ENCODE measurements at places on chromosomes 11 and 22.

- no peak for DNase-seq
Observed at GRCh38 chr11:85772695-85773094, 38.2 kb downstream of the SYTL2 start.

DNA sequence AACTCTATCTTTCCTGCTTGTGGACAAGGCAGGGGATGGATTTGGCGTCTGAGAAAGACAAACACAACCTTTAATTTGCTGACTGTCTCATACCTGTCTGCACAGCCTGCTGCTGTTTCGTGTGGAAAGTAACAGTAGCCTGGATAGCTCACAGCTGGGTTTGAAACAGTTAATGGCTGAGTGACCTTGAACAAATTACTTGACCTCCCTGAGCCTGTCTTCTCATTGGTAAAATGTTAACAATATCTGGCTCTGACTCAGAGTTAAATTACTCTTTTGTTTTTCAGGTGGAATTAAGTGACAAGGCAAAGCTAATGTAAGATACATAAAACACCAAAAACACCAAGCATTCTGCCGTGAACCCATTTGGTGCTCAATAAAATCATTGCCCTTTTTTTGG lies 41.1 kb upstream of the ADA2 start:
- no peak for DNase-seq

- no peak for DNase-seq
Observed at GRCh38 chr11:34667810-34668582, 47.1 kb downstream of the EHF start.

DNA sequence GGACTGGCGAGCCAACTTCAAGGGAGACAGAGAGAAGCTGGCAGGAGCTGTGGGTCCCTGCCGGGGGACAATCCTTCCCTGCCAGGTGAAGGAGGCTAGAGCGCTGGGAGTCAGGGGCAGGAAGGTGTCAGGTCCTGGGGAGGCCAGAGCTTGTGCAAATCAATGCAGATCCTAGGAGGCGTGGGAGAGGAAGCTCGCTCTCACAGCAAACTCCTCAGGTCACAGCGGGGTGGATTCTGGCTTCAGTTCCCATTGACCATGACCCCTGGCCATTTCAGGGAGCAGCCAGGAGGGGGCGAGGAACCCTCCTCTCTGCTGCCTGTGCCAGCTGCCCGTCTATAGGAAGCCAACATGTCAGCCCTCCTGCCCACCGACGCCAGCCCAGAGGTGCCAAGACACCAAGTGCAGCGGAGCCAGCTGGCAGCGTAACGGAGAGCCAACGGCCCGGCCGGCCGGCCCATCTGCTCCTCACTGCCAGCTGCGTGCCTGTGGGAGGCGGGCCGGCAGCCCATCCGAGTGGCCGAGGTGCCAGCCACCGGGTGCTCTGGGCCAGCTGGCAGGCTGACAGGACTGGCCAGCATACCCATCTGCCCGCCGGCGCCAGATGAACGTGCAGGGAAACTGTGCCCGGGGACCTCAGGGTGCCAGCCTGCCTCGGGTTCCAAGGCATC lies 374.8 kb downstream of the MIAT start:
- DNase-seq, result no peak

DNA sequence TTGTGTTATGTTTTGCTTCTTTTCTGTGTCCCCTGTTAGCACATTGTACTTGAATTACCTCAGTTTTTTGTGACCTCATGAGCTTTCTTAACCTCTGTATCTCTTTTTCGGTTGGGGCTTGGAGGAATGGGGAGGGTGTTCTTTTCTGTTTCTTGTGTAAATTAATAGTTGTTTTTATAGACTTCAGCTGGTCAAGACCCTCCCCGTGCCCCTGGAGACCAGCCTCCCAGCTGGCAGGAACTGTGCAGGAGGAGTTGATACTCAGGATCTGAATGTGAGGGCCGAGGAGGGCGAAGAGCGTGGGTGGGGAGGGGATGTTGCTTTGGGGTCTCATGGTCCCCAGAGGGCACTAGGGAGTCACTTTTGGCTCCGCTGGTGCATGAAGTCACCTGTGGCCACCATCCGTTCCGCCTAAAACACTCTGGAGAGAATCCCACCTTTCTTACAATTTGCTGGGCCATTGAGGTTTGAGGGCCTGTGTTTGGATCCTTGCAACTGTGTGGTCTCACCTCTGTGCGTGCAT lies 44.3 kb upstream of the NNMT start:
- DNase-seq, result no peak

DNA sequence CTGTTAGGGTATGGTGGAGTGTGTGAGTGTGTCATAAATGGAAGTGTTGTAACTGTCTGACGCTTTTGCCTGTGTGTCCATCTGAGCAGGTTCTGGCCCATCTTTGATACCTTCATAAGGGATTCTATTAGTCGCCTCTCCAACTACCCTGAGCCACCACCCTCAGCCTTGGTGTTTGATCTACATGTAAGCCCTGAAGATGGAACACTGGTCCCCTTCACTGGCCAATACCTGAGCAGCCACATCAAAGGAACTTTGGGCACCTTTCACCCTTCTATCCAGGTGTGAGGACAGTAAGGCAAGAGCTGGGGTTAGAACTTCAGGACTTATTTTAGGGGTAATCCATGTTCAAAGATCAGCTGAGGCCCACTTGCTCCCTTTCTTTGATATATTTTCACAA lies 51.0 kb downstream of the DNHD1 start:
- DNase-seq, result no peak

DNA sequence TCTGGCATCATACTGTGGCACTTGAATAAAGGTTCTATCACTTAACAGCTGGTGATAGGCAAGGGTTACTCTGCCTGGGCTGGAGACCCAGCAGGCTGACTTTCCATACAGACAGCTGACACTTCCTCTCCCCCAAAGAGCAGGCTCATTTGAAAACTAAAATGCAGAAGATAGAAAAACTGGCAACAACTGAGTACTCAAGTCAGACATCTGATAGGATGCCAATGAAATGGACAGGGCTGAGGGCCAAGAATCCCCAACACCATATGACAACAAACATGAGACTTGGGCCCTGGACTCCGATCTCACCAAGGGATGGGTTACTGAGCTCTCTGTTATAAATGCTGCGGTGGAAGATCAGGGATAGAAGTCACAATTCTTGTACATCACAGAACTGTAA lies 237.2 kb downstream of the LRRC4C start:
- no peak for DNase-seq

DNA sequence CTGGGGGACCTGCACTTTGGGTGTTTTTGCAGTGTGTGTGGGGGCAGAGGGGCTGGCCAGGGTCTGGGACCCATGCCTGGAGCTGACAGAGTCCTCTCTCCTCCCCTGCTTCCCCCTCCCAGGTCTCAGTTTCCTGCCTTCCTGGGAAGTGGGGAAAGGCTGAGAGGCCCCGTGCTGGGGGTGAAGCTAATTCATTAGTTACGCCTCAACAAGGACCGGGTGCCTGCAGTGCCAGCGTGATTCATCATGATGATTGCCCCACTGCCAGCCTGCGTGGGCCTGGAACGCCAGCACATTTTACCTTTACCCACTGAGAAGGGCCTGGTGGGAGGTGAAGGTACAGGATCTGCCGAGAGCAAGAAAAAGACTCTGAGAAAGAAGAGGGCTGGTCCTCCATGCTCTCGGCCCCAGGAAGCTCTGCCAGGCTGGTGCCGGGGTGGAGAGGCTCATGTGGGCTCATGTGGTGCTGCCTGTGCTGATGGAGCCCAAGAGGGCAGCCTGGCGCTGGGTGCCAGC lies 2.9 kb upstream of the LRRC10B start:
- DNase-seq, result no peak
